ENCODE measurements at places on chromosomes 11 and 22.

GRCh38 chr22:41638124-41638523 lies 17.0 kb downstream of the XRCC6 start:
- DNase-seq = peak; percentile 39

- no peak for DNase-seq
Measured at GRCh38 chr22:35918456-35918855, 110.2 kb downstream of the RBFOX2 start.

- no peak for DNase-seq
Measured at GRCh38 chr22:49449377-49449776, 378.3 kb downstream of the BRD1 start.

GRCh38 chr22:35409783-35410662 lies 10.1 kb downstream of the MCM5 start:
- no peak for DNase-seq

- DNase-seq = no peak
Measured at GRCh38 chr22:22764085-22764484, 119.7 kb downstream of the GGTLC2 start.

- no peak for DNase-seq
Measured at GRCh38 chr11:121711939-121712338, 259.2 kb upstream of the SORL1-AS1 start.
